ENCODE measurements at places on chromosomes 6 and 20. TPM values are rescaled to one million over a fixed set of nuclear protein-coding genes. Genes with fewer than 3 reads are reported as not detected.

- DNase-seq: no peak
- H3K4me3 ChIP-seq: no peak overlapping the region
- H3K36me3 ChIP-seq: peaks cover 4% of the 10 kb centered on the region
- peaks cover 23% of the 10 kb centered on the region for H3K4me1 ChIP-seq
- no peaks in the 10 kb centered on the region for H3K27me3 ChIP-seq
These were observed 11.7 kb upstream of the MAPK13 start for GRCh38 chr6:36118550-36119107.

The WFDC9 gene
- total RNA-seq: not detected

- no peak for DNase-seq
- no peak overlapping the region for H3K4me3 ChIP-seq
- H3K27me3 ChIP-seq: no peaks in the 10 kb centered on the region
- H3K4me1 ChIP-seq: peaks cover 11% of the 10 kb centered on the region
These were observed 117.2 kb upstream of the CD93 start for GRCh38 chr20:23203310-23203709.

The RAD21L1 gene
- total RNA-seq: not detected

DNA sequence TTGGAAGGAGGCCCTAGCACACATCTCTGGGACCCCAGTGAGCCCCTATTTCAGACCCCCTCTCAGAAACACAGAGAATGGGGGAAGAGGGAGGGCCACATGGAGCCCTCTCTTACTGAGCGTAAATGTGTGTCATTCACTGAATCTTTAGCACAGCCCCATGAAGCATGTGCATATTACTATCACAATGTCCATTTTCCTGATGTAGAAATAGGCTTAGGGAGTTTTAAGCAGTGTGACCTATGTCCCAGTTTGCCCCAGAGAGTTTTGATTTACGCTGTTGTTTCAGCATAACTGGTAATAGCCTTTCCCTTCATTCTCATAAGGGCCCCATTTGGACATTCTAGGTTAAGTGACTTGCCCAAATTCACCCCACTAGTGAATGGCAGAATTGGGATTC, 25.0 kb upstream of the TCP11 start:
- H3K27me3 ChIP-seq: no peaks in the 10 kb centered on the region
- no peak overlapping the region for H3K4me3 ChIP-seq
- peaks cover 14% of the 10 kb centered on the region for H3K4me1 ChIP-seq
- H3K36me3 ChIP-seq: no peaks in the 10 kb centered on the region
- peak overlapping the region; percentile 8 for H3K27ac ChIP-seq

GRCh38 chr20:41428285-41428684, 61.7 kb upstream of the EMILIN3 start:
- no peak overlapping the region for H3K27ac ChIP-seq
- H3K27me3 ChIP-seq: no peaks in the 10 kb centered on the region
- peaks cover 5% of the 10 kb centered on the region for H3K4me1 ChIP-seq
- DNase-seq: no peak
- no peak overlapping the region for H3K4me3 ChIP-seq
- peaks cover 57% of the 10 kb centered on the region for H3K36me3 ChIP-seq

DNA sequence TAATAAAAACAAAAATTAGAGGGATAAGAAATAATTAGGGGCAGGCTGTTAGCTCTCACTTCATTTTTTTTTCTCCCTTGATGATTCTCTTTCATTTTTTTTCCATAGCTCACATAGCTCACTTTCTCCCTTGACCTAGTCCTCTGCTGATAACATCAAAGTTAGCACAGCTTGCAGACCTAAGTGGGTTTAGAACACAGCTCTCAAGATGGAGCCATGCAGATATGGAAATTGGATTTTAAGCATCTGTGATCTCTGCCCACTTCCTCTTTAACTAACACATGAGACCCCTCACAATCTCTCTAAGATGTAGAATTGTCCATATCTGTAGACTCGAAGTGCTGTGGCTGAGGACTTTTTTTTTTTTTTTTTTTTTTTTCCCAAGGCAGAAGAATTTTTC, 257.1 kb downstream of the SOX4 start:
- no peaks in the 10 kb centered on the region for H3K27me3 ChIP-seq
- no peak for DNase-seq
- no peak overlapping the region for H3K27ac ChIP-seq
- H3K4me3 ChIP-seq: no peak overlapping the region
- H3K36me3 ChIP-seq: no peaks in the 10 kb centered on the region
- H3K4me1 ChIP-seq: peaks cover 10% of the 10 kb centered on the region

DNA sequence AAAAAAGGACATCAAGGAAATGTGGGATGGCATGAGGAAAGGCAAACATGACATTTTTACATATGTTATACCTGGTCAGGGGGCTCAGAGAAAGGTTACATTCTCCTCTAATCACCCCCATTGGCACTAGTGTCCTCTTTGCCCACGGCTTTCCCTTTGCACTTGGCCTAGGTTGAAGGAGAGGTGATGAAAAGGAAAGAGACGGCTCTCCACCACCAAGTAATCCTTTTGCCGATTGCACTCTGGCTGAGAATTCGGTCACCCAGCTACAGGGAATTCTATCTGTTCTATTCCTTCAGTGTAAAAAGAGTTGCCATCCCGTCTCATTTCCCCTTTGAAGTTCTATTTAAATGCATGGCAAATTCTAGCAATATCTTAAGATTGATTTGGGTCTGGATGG, 10.4 kb downstream of the VGLL2 start:
- H3K27ac ChIP-seq: no peak overlapping the region
- H3K27me3 ChIP-seq: peaks cover 57% of the 10 kb centered on the region
- no peaks in the 10 kb centered on the region for H3K36me3 ChIP-seq
- DNase-seq: no peak
- H3K4me3 ChIP-seq: no peak overlapping the region
- H3K4me1 ChIP-seq: no peaks in the 10 kb centered on the region

DNA sequence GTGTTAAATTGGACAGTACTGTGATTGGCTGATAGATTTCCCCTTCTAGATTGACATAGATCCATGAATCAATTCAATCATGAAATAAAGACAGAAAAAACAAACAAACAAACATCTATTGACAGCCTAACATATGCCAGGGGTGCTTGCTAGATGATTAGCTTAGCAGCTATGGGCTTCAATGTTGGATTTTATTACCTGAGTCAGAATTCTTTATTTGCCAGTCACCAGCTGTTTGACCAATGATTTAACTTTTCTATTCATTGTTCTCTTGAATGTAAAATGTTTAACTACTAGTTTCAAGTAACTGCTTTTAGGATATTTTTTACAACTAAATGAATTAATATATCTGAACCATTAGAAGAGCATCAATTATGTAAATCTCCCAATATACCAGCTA, 901.3 kb upstream of the CITED2 start:
- DNase-seq: no peak
- no peak overlapping the region for H3K4me3 ChIP-seq
- no peaks in the 10 kb centered on the region for H3K4me1 ChIP-seq
- H3K27ac ChIP-seq: no peak overlapping the region
- H3K27me3 ChIP-seq: no peaks in the 10 kb centered on the region
